HTR-8/SVneo (cell line): ENCODE measurements at places on chromosomes 3 and 15.

DNA sequence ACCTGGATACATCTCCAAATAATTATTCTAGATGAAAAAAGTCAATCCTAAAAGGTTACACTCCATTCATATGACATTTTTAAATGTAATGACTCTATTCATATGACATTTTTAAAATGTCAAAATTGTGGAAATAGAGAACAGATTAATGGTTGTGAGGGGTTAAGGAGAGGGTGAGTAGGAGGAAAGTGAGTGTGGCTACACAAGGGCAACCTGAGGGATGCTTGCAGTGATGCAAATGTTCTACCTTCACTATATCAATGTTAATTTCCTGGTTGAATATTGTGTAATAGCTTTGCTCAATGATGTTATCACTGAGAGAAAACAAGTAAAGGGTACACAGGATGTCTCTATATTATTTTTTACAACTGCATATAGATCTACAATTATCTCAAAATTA is 54.9 kb upstream of the PXYLP1 start:
- no peak for DNase-seq

DNA sequence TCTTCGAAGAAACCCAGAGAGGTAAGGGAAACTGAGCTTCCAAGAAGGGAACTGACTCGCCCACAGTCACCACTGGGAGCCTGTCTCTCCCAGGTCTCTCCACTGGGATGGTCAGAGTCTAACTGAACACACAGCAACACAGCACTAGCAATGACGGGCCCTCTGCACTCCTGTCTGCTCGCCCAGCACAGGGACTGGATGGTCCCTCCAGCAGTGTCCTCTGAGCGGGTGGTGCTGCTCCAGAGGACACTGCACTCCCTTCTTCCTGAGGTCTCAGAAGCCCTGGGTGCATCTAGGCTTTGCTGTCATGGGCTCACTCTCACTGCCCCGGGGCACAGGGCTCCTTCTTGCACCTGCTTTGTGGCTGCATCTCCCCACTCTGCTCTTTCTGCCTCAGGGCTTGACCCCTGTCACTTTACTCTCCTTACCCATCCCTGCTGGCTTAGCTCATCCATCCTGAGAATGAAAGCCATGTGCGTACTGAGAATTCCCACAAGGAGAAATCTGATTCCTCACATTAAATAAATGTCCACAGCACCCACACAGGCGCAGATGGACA is 356.6 kb downstream of the GABRG3 start:
- DNase-seq: no peak

GRCh38 chr15:40323953-40324937 is 753 bp downstream of the INAFM2 start:
- no peak for DNase-seq

GRCh38 chr3:178336336-178336735 is 199.9 kb upstream of the KCNMB2 start:
- no peak for DNase-seq

GRCh38 chr15:92714477-92715401 is 59.2 kb upstream of the FAM174B start:
- DNase-seq: peak; percentile 57

DNA sequence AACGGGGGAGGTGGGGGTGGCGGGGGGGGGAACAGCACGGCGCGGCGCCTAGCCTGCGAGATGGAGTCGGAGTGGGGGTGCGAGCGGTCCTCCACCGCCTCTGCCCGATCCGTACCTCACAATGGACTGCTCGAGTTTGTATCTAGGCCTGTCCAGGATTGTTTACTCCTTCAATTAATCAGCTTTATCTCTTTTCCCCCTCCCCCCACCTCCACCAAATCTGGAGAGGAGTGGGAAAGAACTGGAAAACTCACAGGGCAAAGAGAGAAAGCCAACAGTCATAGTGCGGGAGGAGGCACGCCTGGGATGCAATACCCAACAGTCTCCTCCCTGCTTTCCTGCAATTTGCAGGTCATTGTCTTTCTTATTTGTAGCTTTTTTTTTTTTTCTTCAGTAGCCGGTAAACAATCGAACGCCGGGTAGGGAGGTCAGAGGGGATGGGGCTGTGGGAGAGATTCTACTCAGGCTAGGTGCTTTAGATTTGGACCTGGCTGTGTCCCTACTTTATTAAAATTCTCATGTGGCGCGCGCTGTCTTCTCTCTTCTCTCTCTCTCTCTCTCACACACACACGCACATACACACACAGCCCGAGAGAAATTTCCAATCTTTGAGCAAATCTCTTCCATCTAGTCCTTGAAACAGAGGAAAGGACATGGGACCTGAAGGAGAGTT is 6.9 kb upstream of the MEIS2 start:
- no peak for DNase-seq

DNA sequence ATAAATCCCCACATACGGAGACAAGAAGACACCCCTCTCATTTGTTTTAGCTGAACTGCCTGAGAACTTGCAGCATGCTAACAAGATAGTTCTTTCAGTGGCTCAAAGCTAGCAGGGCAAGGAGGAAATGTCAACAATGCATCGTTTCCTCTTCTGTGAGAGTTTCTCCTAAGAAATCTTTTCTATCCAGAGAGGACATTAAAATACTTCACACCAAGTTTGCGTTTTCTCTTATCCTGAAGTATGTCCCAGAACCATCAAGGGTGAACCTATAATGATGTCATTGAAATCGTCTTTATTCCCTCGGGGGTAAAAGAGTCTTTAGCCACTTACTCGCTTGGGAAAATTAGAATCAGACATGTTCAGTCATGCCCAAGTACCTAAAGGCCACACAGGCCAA is 541.7 kb upstream of the MDFIC2 start:
- no peak for DNase-seq

DNA sequence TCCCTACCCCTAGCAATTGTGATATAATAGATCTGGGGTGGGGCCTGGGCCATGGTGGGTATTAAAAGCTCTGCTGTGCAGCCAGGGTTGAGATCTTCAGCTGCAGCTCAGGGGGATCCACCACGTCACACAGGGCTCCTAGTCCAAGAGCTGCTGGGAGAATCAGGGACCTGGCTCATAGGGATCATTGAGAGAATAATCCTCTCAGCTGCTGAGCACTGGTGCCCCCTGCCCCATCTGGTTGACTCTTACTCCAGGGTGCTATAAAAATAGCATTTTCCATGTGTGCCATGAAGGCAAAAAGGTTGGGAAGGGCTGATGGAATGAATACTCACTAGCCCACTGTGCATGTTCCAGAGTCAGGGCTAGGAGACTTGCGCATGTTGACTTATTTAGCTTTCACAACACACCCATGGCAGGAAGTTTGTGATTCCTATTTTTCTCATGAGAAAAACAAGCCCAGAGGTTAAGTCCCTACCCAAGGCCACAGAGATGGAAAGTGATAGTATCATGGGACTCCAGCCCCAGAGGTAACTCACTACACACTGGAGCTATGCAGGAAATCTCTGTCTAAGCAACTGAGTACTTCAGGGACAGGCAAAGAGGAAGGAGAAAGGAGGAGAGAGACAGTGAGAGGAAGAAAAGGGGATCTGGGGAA is 94.6 kb upstream of the HERC1 start:
- no peak for DNase-seq

DNA sequence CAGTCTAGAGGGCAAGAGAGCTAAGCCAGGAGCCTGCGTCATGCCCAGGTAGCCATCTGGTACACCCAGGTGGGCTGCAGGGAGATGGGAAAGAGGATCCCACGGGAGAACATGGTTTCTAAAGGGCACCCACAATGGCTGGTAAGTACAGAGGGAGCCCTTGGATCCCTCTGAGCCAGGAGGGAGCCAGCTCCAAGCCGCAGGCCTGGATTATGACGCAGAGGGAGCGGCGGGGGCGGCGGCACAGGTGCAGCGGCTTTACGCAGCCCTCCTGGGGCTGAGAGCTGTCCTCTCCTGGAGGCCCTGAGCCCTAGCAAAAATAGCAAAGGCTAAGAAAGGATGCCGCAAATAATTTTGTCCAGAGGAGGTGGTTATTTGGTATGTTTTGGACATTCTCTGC is 2.8 kb downstream of the CAV3 start:
- no peak for DNase-seq

- no peak for DNase-seq
Measured at GRCh38 chr15:81728726-81729125, 317.1 kb downstream of the MEX3B start.

DNA sequence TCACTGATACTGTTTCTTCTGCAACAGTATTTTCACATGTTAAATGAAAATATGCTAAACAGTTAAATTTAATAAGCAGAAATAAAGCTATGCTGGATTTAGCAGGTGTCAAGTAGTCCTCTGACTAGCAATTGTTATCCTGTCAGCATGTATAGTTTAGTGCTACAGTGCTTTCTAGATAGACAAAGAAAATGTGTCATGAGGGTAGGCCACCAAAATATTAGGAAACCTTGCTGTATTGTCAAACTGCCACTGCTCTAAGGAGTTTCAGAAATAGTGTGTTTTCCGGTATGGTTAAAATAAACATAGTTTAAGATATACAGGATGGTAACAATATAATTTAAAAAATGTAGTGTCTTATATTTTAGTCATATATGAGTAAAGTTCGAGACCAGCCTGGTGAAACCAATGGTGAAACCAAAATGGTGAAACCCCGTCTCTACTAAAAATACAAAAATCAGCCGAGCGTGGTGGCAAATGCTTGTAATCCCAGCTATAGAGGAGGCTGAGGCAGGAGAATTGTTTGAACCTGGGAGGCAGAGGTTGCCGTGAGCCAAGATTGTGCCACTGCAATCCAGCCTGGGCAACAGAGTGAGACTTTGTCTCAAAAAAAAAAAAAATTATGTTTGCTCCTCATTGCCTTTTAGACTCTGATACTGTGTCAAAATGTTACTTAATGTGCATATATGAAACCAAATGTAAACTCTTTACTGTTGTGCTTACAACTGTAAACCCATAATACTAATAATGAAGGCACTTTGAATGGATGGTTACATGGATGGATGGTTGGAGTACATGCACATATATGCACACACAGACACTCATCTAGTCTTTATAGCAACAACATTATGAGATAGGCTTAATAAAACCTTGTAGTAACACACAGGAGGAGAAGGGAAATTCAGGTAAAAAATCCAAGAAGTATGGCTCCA is 204.8 kb downstream of the RSRC1 start:
- no peak for DNase-seq

- peak; percentile 84 for DNase-seq
Measured at GRCh38 chr3:190585805-190586630, 72.1 kb downstream of the IL1RAP start.

- no peak for DNase-seq
Measured at GRCh38 chr15:77859491-77860060, 217.9 kb downstream of the TBC1D2B start.

GRCh38 chr3:18127859-18128681 is 297.1 kb downstream of the SATB1 start:
- no peak for DNase-seq

- no peak for DNase-seq
Measured at GRCh38 chr3:141610939-141611338, 124.1 kb downstream of the RASA2 start.

DNA sequence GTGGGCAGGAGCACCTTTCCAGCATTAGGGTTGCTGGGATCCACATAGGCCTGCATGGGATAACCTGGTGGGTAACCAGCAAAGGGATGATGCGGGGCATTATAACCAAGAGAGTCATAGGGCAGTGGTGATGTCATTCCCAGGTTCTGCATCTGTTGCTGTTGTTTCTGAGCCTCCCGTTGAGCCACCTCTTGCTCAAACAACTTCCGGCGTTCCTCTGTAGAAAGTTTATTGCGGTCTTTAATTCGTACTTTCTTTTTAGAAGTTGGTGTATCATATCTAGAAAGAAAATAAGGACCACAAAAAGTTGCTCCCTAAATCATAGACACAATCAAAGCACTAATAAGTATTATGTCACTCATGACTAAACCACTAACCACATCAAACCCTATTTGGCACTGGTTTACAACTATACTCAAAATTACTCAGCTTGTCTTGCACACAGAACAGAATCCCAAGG is 77.8 kb downstream of the NBEAL2 start:
- no peak for DNase-seq

GRCh38 chr3:168394439-168394838 is 298.7 kb upstream of the GOLIM4 start:
- DNase-seq: no peak

- DNase-seq: no peak
Measured at GRCh38 chr3:113094337-113095221, 103.8 kb downstream of the GTPBP8 start.

GRCh38 chr3:123658118-123658851 is 73.4 kb upstream of the HACD2 start:
- DNase-seq: no peak

GRCh38 chr3:105904678-105905284 is 36.0 kb upstream of the CBLB start:
- no peak for DNase-seq

DNA sequence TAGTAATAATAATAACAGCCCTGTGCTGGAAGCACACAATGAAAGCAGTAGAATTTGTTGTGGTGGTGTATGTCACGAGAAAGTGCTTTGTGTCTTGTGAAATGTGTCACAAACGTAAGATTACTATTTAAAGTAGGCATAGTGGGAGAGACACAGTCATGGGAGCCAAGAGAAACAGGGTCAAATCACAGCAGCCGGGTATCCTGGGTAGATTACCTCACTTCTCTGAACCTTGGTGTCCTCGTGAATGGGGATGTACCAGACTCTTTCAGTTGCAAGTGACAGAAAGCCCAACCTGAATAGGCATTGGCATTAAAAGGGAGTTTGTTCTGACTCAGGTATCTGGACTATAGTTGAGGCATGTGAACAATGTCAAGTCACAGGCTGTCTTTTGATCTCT is 29.1 kb upstream of the SRGAP3 start:
- no peak for DNase-seq

DNA sequence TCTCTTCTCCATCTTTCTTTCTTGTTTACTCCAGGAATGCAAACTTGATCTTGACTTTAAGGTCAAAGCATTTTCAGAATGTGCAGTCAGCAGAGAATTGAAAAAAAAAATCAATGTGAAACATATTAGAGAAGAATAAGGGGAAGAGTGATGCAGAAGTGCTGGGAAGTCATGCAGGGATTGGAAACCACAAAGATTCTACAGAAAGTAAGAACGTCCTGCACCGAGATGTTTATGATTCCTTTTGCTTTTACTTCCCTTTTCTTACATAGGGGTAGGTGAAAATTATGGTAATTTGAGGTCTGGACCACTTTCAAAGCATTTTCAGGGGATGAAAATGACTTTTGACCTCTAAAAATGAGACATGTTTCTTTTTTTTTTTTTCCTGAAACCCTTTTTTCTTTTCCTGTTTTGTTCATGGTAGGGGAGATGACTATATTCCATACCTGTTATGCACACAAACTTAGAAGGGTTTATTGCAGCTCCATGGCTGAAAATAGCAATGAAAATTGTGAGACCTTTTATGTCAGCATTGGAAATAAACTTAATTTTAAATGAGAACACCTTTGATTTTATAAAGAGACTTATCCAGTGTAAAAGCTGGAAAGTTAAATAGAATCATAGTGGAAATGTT is 623.5 kb upstream of the TBL1XR1 start:
- DNase-seq: no peak
